ENCODE measurements at places on chromosomes 16 and 17. TPM values are rescaled to one million over a fixed set of nuclear protein-coding genes. Genes with fewer than 3 reads are reported as not detected.

Gene OTOP3
- total RNA-seq = not detected

Gene TMEM220
- total RNA-seq = 2.2 TPM

Gene CTRL
- 0.18 TPM for total RNA-seq

Gene MT4
- not detected for total RNA-seq

Gene TBC1D3
- total RNA-seq = not detected

Gene BCAS3
- total RNA-seq = 6.0 TPM

Gene CMTM2
- not detected for total RNA-seq

Gene WDR59
- 39.5 TPM for total RNA-seq
